ENCODE measurements at places on chromosomes 3 and 15.

DNA sequence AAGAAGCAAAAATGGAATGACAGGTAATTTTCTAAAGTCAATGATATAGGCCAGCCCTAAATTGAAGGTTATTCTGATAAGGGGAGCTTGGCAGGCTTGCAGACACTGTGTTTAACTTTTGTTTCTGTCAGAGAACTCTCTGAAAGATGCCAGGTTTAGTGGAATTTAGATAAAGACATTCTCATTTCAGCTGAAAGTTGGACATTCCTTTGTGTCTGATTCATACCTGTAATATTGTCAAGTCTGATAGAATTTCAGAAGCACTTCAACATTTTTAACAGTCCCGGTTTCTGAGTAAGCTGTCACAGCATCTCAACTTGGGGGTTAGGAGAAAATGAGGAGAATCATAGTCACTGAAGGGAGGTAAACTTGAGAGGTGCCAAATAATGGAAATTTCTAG, 84.0 kb downstream of the DIPK2A start:
- no peak for DNase-seq

GRCh38 chr3:46221938-46222337, 13.8 kb upstream of the CCR1 start:
- DNase-seq: no peak

DNA sequence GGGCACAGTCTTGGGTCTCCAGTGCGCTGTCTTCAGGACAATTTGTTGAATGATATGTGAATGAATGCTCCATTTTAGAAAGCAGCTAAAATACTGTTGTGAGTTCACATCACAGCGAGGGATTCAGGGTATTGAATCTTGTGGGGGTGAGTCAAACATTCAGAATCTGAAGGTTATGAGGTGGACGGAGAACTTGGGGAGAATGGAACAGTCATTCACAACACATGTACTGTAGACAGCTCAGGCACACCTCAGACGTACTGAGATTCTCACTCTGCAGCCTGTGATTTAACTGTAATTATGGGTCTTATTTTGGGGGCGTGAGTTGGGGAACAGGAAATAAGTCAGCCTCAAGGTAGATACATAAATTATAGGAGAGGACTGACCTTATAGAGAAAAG, 13.9 kb downstream of the CRYBG3 start:
- DNase-seq: no peak

DNA sequence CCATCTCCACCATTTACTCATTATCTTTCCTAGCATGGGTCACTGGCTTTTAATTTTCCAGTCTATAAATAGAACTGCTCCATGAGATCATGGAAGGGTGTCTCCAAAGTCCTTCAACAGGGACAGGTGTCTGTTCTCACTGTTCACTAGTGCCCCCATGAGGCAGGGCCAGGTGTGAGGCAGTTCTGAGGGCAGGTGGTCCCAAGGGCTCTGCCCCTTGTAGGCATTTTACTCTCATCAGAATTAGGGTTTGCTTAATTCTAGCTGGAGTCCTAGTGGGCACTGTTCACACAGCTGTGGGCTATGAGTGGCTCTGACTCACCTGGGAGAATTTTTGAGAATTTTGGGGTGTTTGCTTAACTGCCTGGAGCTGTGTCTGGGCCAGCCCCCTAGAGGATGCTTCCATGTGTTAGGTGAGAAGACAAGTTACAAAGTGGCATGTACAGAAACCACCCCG, 248.0 kb upstream of the LYSMD4 start:
- peak; percentile 15 for DNase-seq

DNA sequence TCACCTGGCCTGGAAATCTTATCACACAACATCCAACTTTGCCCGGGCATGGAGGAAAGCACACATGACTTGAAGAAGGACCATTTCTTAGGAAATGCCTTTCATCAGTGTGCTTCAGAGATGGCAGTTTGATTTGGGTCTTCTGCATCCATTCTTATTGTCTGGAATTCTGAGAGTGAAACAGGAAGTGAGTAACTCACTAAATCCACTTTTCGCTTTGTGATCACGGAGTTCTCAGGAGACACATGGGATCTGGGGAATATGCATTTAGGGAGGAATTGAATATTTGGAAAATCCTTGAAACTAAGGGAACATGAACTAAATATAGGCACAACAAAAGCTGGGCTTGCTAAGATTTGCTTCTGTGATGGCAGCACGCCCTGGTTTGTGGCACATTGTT, 212.5 kb upstream of the FEZF2 start:
- no peak for DNase-seq

DNA sequence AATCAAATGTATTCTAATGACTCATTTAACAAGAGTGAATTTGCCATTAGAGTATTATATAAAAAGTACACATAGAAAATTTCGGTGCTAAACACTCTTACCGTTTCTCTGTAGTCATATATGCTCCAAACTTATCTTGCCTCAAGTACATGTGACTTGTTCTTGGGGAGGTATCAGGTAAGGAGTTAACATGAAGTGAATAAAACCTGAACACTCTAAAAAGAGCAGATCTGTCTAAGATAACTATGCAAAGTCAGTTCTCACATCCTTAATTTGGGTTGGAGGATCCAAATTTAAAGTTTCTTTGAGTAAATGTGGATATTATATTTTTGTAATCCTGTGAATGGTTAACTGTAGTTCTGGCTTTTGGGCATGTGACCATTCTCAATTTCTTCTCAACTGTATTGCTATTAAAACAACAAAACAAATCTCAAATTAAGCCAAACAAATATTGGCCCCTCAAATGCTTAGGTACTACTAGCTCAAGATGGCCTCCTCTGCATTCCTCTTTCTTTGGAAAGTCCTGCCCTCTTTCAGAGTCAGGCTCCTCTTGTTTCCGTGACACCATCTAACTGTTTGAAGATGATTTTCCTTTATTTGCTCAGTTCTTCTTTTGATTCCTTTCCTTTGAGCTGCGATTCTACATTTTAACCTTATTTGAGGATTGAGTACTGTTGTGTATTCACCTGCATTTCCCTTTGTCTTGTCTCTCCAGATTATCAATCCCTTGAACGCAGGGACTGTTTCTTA, 4.2 kb downstream of the EDEM1 start:
- DNase-seq: peak; percentile 58

DNA sequence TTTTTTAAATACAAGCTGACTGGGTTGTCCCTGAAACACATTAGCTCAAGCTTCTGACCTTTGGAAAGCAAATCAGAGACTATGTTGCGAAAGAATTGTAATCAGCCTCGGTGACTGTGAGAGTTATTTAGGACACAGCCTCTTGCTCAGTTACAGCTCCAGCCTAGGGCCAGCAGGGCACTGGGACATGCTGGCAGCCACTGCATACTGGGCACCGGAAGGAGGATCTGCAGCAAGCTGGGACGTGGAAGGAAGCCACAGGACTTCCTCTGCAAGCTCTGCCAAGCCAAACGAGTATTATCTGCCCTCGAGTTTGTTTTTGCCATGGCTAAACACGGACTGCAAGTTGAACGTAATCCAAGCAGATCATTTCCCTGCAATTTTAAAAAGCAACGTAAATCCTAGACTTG, 24.4 kb upstream of the COPG1 start:
- DNase-seq: peak; percentile 31

DNA sequence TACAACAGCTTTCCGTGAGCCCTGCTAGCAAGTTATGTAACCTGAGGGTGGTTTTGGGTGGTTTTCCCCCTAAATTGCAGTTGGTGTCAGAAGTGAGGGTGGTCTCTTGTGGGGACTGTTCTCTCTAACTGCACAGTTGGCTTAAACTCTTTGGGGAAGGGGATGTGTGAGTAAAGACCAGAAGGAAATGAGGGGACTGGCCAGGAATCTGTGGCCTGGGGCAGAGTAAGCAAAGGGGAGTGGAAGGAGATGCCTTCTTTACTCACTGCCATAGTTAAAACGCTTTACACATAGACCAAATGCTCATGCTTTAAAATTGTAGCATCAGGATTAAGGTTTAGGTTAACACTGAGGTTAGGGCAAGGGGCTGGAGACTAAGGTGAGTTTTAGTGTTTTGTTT, 21.2 kb upstream of the XIRP1 start:
- DNase-seq: no peak

GRCh38 chr3:125647318-125648014, 52.2 kb upstream of the OSBPL11 start:
- no peak for DNase-seq

- no peak for DNase-seq
Measured at GRCh38 chr3:32109256-32109655, 2.8 kb downstream of the GPD1L start.

- peak; percentile 56 for DNase-seq
Measured at GRCh38 chr3:23762759-23763477, 42.8 kb upstream of the UBE2E1 start.

DNA sequence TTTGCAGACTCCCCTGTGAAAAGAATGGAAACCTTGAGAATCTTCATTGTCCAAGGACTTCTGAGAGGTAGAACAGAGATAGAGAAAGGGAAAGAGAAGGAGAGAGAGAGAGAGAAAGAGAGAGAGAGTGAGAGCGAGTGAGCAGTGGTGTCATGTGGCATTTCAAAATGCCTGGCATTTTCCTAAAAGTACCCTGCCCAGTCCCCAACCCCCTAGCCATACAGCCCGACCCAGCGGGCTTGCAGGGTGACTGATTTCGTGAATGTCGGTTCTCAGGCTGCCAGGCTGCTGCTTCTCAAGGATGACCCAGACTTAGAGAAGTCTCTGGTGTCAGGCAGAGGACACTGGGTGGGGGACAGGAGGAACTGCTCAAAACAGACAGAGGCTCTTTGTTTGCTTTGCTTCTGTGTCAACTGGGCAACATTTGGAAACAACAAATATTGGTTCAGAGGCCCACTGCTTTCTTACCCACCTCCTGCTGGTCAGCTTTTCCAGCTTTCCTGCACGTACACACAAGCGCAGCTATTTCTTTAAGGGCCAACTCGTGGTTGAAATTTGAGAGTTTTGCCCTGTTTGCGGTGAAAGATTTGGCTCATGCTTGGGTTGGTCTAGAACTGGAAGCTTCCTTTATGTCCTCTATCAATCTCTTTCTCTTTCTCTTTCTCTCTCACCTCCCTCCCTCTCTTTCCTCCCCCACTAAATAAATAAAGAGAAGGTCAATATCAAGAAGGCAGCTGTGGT, 3.7 kb upstream of the TF start:
- DNase-seq: no peak

DNA sequence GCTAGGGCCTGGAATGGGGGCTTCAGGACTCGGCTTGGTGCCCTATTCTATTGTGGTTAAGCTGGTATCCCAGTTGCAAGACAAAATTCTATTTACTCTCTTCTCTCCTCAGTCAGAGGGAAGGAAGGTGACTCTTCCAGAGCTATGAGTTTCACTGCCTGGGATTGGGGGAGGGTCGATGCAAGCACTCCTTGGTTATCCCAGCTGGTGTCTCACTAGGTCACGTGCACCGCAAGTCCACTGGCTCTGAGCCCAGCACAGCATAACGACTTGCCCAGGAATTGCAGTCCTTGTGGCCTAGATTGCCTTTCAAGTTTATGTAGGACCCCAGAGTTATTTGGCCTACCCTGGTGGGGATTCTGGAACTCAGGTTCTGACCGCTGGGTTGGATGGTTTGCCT, 958.8 kb downstream of the IGSF11 start:
- DNase-seq: no peak
